ENCODE measurements at places on chromosomes 3 and 15.
A peak's percentile ranks its signal among the peaks of the same experiment; 100 is the strongest.

- DNase-seq: no peak
Measured at GRCh38 chr3:153463895-153464294, 301.9 kb downstream of the RAP2B start.

GRCh38 chr15:32786906-32787305 lies 69.1 kb downstream of the GREM1 start:
- no peak for DNase-seq

DNA sequence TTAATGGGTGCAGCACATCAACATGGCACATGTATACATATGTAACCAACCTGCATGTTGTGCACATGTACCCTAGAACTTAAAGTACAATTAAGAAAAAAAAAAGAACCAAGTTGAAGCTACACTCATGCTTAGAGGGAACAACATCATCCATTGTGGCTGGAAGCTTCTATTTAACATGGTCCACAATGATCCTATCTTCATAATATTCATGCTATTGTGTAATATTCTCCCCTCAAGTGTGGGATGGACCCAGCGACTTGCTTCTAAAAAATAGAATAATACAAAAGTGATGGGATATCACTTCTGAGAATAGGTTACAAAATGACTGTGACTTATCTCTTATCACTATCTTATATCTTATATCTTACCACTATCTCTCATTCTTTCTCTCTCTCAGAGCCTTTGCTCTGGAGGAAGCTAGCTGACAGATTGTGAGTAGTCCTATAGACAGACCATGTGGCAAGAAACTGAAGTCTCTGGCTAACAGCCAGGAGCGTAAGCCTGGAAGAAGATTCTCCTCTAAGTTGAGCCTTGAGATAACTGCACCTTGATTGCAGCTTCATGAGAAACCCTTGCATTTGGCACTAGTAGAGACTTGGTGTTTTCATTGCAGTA lies 198.5 kb upstream of the MRPL3 start:
- no peak for DNase-seq

DNA sequence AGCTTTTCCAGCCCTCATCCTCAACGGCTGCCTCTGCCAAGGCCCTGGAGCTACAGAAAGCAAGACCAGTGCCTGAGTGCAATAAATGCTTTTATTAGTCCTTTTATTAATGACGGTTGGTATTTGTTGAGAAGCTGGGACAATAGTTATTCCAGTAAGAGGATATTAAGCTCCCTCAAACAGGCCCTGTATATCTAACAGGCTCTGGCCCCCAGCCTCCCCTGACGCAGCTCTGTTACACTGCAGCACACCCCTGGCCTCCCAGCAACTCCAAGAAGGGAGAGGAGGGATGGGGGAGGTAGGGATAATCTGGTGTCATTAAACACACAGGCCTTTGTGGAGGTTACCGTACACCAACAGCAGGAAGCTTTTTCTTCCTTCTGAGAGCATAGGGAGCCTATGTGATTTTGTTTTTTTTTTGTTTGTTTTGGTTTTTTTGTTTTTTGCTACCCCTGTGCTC lies 30.8 kb upstream of the MAGEF1 start:
- DNase-seq: peak; percentile 38

DNA sequence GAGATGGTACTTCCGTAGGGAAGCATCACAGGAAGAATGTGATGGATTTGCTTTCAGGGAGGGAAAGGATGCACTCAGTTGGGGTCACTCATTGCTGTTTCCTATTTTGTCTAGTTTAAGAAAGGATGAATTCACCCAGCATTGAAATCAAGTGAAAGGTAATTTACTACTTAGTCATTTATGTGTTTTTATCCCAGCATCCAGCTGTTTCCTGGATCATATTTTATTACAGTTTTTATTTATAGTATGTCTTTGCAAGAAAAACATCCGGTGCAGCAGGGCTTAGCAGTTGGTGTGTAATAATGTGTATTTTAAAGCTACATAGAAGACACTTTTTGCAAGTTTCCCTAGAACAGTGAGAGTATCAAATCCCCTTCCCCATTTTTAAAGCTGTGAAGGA lies 37.4 kb upstream of the GOLGA8B start:
- no peak for DNase-seq

DNA sequence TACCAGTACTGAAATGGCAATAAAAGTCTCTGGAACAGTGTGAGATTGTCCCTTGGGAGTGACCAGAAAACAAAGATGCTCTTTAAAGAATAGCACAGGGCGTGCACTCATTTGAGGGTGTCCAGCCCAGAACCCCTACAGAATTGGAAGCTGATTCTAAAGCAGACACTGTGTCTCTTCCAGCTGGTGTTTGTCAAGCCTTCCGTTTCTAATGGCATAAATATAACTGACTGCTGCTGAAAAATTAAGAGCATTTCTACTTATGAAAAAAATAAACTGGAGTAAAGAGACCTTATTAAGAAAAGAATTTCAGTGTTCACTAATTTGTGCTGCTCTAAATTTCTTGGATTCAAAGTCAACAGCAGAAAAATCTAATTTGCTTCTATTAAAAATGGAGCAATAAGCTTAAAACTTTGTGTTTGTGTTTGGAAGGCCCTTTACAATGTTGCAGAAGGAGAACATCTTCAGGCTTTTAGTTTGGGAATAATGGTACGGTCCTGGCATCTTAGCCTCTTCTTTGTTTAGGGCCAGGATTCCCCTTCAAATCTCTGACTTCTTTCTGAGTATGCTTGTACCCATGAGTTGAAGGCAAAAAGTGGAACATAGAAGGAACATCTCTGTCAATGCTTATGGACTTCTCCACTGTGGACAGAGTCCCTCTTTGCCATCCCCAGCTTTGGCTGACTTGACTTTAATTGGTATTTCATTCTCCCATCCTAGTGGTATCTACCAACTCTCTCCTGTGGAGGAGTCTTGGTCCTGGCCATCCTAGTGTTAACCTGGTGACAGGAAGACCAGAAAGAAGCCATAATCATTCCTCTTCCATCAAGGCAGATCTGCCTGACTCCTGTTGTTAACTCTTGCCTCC lies 65.9 kb downstream of the THSD4 start:
- DNase-seq: no peak

GRCh38 chr3:37605572-37606153 lies 256.0 kb upstream of the CTDSPL start:
- DNase-seq: no peak

DNA sequence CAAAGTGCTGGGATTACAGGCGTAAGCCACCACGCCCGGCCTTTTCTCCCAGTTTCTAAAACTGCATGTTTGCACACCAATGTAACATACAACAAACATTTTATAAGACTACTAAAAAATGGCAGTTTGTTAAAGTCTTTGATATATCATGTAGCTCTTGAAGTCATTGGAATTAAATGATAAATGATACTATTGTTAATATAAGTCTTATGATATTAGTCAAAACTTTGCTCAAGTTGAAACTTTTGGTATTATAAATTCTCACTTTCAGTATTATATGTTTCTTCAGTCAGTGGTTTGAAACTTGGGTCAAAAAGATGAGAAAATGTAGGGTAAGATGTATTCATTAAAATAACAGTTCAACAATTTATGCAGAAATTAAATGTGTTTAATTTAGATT lies 117.6 kb upstream of the TBL1XR1 start:
- no peak for DNase-seq

DNA sequence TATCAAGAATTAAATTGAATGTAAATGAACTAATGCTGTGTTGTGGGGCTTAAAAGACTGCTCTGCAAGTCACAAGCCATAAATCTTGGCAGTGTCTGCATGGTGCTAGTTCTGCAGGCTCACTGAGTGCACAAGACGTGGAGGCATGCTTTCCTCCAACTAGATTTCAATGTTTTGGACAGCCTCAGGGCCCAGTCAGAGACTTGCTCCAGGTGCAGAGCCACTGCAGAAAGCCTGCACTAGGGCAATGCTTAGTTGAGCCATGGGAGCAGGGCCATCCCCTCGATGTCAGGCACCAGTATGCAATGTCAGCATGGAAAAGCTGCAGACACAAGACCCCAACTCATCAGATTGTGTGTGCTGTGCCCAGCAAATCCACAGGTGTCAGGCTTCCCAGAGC lies 234.5 kb upstream of the CDIN1 start:
- no peak for DNase-seq

DNA sequence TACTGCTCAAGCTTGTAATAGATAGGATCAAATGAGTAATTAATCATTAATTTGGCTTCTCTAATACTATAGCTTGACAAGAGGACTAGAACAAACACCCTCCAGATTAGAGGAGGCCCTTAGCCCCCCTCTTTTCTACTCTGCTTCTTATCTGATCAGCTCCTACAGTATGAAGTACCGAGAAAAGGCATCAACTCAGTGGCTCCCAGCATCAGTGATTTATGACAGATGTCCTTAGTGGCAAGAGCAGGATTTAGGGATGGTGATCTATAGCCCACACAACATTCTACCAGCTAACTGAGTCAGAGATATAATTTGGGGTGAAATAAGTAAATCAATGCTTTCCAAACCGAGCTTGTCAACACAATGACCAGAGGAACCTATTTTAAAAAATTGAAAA lies 541.1 kb downstream of the NLGN1 start:
- DNase-seq: no peak

GRCh38 chr15:89356634-89357298 lies 22.1 kb upstream of the POLG start:
- DNase-seq: no peak

GRCh38 chr3:192022412-192022811 lies 561.4 kb downstream of the PYDC2 start:
- DNase-seq: no peak

GRCh38 chr15:95742256-95742655 lies 588.2 kb upstream of the NR2F2 start:
- DNase-seq: no peak

DNA sequence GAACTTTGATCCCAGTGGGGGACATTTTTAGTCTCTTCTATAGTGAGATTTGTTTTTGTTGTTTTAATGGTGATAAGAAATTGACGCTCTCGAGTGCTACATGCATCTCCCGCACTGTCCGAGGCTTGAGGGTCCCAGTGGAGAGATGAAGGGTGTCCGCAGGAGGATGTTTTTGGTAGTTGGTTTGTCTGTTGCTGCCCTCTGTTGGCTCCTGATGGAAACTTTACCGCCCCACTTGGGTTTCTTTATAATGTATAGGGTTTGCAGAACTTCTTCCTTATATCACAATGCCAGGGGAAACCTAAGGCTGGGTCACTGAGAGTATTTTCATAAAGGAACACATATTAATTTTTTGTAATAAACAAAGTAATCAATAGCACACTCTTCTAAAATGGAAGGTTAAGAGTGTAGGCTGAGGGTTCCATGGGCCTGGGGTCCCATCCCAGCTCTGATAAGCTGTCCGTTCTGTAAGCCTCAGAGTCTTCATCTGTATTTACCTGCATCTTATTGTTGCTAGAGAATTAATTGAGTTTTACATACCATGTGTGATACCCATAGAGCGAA lies 185.3 kb upstream of the FEZF2 start:
- DNase-seq: no peak

DNA sequence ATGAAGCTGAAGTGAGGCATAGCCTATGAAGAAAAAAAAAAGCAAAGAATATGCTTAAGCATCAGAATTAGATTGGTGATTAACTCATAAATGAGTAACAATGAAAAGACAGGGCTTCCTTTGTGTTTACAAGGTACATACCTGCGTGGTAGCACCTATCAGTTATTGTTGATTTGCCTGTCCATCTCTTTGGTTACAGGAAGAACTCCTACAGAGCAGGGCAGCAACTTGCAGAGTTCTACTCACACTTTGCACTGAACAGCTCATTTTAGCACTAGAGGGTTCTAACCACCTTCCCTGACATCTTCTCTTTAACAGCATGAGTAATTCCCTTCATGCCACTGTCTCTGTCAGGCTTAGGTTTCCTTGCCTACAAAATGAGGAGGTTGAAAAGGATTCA lies 166.0 kb downstream of the DPH6 start:
- DNase-seq: no peak

- no peak for DNase-seq
Measured at GRCh38 chr3:32098528-32098927, 7.9 kb upstream of the GPD1L start.

GRCh38 chr15:51193526-51193925 lies 98.8 kb upstream of the TNFAIP8L3 start:
- DNase-seq: no peak

DNA sequence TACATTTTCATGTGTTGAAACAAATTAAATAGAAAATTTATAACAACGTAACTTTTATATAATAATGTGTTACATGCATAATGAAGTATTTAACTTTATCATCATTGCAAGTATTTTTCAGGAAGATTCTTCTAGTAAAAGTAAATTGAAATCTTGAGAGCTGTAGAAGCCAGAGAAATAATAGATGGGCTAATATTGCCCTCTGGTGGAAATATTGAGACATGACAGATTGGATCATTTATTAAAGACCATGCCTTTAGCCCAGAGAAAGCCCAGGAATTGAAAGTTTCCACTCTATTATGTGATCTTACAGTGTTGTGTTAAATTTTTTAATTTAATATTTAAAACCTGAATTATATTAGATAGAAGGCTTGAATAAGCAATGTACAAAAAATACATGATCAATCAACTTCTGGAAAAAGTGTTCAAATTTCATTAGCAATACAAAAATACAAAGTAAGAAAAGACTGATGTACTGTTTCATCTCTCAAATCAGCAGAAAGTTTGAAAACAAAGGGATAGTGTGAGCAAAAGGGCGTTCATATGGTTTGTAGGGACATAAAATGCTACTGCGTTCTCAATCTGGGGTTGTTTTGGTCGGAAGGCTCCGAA lies 52.7 kb upstream of the SPTSSB start:
- no peak for DNase-seq

DNA sequence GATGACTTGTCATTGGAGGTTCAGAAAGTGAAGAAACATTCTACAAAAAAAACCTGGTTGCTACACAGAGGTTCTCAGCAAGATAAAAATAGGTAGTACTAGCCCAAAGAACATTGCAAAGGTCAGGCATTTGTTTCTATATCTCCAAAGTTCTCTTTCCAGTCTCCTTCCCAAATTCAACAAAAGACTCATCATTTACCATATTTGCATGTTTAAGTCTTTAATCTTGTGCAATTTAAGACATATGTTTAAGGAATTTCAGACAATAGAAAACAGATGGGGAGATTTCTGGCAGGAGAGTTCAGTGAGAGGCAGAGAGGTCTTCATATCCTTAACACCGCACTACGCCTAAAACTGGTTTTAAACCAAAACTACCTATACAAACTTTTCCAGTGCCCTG lies 173.8 kb upstream of the THBS1 start:
- no peak for DNase-seq

GRCh38 chr3:170622369-170623159 lies 36.7 kb upstream of the SLC7A14 start:
- DNase-seq: no peak

GRCh38 chr3:73786998-73787397 lies 162.3 kb upstream of the PDZRN3 start:
- no peak for DNase-seq

DNA sequence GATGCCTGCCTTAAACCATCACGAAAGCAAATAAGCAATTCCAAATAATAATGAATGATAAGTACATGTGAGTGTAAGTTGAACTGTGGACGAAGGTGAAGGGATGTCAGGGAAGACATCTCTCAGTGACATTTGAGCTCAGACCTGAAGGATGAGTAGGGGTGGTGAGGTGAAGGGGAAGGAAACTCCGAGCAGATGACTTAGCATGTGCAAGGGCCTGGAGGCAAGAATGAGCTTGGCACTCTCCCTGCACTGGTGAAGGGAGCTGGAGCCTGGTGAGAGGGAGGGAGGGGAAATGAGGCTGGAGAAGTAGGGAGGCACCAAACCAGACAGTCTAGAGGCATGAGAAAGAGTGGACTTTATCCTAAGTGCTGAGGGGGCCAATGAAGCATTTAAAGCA lies 84.3 kb downstream of the MTHFS start:
- no peak for DNase-seq

All from ascending aorta (tissue), 2 donors.